Right lung (tissue), 10 donors: ENCODE measurements at places on chromosomes 1 and 21. TPM values are rescaled to one million over a fixed set of nuclear protein-coding genes. Genes with fewer than 3 reads are reported as not detected.
A peak's percentile ranks its signal among the peaks of the same experiment; 100 is the strongest.

Gene MYOM3
- polyA plus RNA-seq = 0.34 TPM

Gene FCRL2
- 0.17 TPM for polyA plus RNA-seq

Gene RIPPLY3
- 2.9 TPM for polyA plus RNA-seq

Gene DNAJC28
- 3.4 TPM for polyA plus RNA-seq

Gene SLAMF1
- polyA plus RNA-seq = 0.06 TPM

Gene NEGR1
- 6.8 TPM for polyA plus RNA-seq

Gene OR2T1
- polyA plus RNA-seq = not detected

Gene SPEN
- polyA plus RNA-seq = 54.1 TPM

Gene SERTAD4
- polyA plus RNA-seq = 4.8 TPM

Gene PUSL1
- 4.6 TPM for polyA plus RNA-seq

Gene CRP
- not detected for polyA plus RNA-seq

Gene ACKR1
- polyA plus RNA-seq = 6.8 TPM

- DNase-seq = peak; percentile 61
These were observed 21.6 kb downstream of the ROR1 start for GRCh38 chr1:63795455-63795854.

DNA sequence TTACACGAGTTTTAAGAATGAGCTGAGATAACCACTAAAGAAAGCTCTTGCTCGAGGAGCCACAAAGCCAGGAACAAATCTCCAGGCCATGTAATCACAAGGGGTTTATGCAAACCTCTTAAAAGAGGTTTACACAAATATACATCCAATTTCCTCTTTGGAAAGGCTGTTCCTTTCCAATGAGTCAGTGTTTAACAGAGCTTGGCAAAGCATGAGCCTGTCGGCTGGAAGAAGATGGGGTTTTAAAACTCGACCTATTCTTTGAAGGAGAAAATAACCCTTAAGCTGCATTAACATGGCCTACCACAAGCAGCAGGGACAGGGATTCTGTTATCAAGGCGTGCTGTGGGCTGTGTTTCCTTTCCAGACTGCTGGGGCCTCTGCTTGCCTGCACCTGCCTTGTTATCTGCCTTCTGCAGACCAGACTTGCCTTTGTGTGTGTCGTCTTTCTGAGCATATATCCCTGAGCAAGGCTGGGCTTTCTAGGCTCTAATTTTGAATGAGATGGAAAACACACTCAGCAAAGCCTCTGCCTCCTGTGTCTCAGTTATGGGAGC, 40.6 kb upstream of the CYP2J2 start:
- no peak for DNase-seq

GRCh38 chr1:243798726-243799125, 51.3 kb downstream of the AKT3 start:
- no peak for DNase-seq

DNA sequence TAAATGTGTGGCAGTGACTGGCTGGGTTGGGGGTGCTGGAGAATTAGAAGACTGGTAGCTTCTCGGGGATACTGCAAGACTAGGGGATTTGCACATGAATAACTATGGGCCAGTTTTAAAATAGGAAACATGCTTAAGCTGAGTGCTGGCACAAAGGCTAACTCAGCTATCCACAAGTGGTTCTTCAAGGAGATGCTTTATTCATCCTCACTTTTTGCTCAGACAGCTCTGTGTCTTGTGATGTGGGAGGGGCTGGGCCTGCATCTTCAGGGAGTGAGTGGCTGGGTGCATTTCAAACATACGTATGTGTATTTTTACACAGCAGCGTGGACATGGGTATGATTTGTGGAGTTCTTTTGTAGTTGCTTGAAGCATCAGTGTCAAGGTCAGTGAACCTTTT, 2.3 kb downstream of the COQ8A start:
- DNase-seq = no peak

DNA sequence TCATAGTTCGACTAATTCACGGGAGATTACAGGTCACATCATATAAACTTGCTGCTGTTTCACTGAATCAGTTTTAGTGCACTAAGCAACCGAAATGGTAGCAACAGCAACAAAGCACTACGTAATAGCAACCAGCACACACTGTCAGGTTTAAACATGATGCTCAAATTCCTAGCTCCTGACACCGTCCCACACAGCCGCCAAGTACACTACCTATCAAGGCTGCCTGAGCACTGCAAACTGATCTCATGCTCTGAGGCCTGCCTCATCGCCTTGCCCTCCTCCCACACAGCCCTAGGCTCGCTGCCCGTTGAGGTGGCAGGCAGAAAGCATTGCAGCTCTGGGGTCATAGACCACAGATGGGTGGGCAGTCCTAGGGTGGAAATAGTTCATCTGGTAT, 12.4 kb downstream of the LAMC2 start:
- no peak for DNase-seq

DNA sequence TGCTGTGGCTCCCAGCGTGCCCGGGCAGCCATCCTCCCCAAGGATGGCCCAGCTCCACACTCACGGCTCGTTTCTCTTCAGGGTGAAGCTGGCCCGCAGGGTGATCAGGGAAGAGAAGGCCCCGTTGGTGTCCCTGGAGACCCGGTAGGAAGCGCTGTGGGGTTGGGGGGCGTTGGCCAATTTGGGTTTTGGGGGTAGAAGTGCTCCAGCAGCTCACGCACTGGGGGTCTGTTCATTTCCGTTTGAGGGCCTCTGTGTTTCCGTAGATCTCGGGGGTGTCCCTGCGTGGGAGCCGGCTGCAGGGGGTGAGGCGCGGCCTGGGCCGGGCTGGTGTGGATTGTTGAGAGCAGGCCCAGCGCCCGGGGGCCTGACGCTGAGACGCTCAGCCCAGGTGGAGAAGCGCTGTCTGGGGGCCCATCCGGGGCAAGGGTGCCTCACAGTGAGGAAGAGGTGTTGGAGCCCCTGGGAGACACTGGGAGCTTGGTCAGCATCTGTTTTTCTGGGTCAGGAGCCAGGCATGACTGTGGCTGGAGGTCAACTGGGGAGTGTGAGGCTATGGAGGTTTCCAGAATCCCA, 12.6 kb downstream of the COL6A1 start:
- DNase-seq = no peak

DNA sequence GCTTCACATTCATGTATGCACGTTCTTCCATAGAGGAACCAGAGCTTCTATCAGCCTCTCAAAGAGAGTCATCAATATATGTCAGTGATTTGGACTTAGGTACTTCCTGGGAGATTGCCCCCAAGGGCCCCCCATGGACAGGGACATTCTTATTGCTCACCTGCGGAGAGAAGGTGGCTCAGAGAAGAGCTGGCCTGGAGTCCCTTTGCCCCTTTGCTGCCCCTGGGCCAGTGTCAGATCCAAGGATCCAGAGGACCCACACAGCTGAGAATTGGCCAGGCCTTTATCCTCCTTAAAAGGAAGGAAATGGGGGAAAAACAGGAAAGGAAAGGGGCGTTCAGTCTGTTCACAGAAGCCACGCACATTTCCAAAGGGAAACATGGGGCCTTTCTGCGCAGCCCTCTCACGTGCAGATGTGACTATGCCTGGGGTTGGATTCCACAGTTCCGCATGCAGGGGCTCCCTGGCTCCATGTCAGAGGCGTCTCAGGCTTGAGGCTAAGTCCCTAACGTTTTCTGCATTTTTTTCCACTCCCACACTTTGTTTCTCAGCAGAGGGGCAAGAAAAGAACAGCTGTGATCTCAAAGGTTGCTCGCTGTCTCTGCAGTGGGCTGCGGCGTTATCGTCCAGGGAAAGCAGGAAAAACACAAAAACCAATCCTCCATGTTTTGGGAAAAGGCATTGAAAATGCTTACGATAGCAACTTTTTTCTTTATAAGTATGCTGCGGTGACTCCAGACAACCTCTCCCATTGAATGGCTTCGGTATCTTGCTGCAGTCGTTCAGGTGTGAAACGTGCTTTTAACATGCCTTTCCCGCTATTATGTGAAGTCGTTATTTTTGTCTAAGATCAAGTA, 5.9 kb downstream of the C1orf226 start:
- DNase-seq = no peak

DNA sequence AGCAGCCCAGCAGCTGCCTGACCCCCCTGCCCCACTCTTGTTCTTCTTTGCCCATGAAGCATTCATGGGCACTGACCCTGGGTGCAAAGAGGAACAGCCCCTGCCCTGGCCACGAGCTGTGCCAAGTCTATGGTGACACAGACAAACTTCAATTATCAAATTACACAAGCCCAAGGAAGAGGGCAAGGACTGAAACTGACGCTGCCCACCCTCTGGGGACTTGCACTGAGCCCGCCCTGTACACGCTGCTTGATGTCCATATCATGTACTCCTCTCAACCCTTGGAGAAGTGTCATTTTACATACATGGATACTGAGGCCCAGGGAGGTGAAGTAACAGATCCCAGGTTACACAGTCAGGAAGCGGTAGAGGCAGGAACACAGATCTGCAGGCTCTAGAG, 32.1 kb downstream of the NKAIN1 start:
- no peak for DNase-seq

DNA sequence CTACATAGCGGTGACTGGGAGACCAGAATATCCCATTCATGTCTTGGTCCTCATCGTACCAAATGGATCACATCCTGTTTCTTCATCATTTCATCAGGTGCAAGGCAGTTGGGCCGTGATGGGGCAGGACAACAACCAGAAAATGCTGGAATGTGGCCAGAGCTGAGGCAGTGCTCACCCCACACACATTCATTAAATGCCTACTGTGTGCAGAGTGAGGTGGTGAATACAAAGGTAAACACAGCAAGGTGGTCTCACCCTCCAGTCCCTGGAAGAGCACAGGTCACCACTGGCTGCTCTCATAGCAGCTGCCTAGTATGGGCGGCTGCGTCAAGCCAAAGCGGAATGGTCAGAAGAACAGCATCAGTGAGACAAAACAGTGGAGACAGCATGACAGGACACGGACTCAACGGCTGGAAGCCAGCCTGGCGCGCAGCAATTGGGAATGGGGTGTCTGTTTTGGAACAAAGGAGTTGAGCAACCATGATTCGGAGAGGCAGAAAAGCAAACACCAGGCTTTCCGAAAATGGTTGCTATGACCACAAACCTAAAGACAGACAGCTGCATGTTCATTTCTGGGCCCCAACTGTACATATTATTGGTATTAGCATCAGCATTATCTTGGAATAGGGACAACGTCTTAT, 5.6 kb upstream of the ADAMTSL4 start:
- DNase-seq = peak; percentile 76

DNA sequence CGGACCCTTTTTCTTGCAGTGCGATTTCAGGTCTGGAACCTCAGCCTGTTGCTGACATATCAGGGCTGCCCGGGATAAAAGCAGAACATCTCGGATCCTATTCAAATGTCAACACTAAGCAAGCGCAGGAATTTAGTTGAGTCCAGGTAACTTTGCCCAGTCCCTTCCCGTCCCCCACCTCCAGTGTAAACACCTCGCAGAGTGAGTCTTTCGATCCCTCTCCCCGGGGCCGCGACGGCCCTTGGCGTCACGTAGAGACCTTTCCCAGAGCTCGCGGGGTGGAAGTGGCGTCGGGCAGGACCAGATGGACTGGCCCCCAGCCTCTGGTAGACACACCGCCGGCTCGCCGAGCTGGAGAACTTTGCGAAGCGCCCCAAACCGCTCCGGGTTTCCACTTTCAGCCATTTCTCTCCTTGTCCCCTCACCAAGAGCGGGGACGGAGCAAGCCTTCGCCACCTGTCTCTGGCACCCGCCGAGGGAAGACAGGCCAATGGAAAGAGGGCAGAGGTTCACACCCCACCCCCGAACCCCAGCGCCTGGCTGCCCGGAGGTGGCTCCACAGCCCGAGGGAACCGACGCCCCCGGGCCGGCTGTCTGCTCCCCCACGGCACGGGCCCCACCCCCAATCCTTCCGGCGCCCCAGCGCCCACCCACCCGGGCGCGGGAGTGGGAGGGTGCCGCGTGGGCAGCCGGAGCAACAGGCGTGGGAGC, 570 bp downstream of the KCND3 start:
- DNase-seq = no peak

DNA sequence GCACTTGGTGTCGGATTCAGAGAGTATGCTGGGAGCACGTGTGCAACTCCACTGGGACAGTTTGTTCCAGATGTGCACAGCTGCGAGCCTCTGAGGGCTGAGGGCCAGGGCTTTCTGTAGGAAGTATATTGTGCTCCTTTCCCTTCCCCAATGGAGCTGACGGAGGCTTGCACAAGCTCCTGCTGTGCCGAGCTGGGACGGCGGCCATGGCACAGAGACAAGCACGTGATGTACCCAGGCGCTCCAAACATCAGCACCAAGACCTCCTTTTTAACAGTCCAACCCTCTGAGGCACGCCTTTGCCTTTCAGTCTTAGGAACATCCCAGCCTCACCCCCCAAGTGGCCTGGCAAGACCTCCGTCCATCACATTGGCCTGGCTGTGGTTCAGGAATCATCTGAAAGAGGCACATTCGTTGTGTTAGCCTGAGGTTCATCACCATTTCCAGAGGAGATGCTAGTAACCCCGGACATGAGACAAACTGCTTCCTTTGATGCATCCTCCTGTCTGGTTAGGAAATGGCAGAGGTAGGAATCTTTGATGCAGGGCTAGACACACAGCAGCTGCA, 339.2 kb upstream of the KAZN start:
- DNase-seq = peak; percentile 94

DNA sequence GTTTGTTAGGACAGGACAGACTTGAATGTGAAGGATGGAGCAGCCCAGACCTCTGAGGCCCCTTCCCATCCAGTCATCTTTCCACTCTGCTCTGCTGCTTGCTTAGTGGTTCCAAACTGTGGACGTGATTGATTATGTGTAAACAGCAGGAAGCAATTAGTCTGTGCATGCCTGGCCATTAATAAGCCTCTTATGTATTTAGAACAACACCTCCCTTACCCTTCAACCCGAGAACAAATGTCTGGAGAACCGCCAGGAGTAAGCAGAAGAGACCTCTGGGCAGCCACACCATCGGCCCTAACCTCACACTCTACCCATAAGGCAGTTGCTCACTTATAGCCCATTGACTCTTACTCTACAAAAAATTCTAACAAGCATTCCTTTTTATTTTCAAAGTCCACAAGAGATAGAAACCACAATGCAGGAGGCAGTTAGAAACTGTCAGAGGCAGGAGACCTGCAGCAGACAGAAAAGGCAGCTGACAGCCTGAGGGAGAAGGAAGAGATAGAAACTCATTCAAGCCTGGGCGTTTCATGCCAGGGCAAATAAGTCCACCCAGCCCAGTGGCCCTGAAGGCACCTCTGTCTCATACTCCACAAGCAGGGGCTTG, 5.8 kb upstream of the EPHA8 start:
- peak; percentile 9 for DNase-seq

GRCh38 chr1:39427374-39427773, 64.1 kb upstream of the BMP8A start:
- DNase-seq = no peak

DNA sequence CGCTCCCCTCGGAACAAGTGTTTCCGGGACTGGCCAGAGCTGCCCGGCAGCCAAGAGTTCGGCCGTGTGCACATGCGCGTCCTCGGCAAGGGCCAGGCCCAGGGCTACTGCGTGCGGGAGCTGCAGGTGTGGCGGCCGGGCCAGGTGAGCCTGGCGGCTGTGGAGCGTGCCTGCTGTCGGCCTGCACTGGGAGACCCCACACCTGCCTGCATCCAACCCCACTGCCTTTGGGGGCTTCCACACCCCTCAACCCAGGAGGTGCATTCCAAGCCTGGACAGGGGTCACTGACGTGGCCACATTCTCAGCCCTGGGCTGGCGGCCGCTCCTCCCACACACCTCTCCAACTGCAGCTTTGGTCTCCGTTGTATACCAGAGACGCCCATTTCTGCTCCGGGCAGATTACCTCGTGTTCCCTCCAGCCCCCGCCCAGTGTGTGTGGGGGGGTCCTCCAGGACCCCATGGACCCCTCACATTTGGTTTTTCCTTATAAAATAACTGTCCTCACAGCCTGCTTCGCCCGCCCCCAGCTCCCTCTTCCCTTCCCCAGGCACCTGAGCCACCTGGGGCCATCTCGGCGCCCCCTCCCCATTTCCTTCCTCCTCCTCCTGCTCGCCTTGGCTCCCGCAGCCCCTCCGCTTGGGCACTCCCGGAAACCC, 6.1 kb downstream of the RNF223 start:
- no peak for DNase-seq
